Stimulated activated CD4-positive, alpha-beta T cell treated with anti-CD3 and anti-CD28 coated beads, Interleukin-15, amount 100 ng/mL, for 48 hours (primary cell): ENCODE measurements at places on chromosomes 5 and 9.

GRCh38 chr9:133224762-133225161 is 15.7 kb upstream of the OBP2B start:
- no peak for DNase-seq

- DNase-seq, result no peak
Observed at GRCh38 chr5:150321784-150322183, 19.1 kb upstream of the ARSI start.

DNA sequence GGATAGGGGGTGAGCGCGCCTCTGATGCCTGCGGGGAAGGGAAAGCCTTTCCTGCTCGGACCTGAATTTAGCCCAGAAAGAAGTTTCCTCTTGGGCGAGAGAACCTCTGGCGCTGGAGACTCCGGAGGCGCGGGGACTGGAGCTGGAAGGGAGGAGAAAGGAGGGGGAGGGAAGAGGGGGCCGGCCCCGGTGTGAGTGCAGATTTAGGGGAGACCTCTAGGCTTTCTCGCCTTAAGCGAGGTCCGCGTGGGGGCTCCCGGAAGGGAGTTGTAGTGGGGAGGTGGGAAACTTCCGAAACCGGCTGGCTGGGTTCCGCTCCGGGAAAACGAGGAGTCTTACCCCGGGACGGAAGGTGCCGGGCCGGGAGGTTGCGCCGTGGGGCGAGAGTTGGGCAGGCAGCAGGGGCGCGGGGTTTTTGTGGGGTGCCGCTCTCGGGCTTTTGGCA is 1.3 kb downstream of the PCSK5 start:
- no peak for DNase-seq

- no peak for DNase-seq
Observed at GRCh38 chr5:140118302-140118936, 4.5 kb downstream of the PURA start.

- no peak for DNase-seq
Observed at GRCh38 chr5:1006656-1007071, 1.9 kb upstream of the NKD2 start.

DNA sequence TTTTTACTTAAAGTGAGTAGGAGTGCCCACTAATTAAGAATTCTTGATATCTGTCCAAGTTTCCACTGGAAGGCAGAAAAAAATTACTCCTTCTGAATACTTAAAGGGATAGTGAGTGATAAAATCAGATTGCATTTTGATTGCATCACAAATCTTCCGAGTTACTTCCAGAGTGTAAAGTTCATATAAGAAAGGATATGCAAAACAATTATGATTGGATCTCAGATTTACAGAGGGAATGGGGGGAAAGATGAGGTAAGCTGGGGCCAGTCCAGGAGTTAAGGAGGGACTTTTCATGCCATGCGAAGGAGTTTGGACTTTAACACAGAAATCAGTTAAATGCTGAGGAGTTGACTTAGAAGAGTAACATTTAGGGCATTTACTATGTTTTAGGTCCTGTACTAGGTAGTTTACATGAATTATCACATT is 9.3 kb upstream of the RNF145 start:
- no peak for DNase-seq

DNA sequence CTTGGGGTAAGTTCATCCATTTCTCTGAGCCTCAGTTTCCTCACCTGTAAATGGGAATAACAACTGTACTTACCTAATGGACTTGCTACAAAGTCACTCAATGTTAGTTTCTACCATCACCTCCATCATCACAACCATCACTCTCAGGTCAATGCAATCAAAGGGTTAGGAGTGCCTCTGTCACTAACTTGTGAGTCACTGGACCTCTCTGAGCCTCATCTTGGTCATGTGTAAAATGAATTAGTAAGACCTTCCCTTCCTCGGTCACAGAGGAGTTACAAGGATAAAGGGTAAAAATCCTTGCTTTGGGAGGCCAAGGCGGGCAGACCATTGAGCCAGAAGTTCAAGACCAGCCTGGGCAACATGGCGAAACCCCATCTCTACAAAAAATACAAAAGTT is 12.8 kb downstream of the FABP6 start:
- DNase-seq, result no peak

DNA sequence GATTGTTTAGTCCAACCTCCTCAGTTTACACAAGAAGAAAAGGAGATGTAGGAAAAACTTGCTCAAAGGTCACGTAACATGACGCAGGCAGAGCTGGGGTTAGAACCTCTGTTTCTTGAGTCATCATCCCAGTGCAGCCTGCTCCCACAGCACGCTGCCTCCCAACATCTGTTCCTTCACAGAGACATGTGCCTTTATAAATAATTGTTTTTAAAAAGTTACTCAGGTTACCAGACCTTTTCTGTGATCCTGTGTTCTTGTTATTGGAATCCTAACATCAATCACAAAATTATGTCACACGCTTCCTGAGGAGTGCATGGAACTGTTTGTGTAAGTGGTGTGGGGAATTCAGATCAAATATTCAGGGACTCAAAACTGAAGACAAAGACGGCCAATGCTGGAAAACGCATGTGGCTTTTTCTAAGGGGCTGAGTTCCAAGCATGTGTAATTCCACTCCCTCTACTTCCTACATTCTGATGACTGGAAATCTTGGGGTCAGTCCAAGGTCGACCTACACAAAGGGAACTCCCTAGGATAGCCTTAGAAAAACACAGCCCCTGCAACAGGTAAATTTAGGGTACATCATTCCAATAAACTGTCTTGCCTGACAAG is 184.3 kb downstream of the TSSK1B start:
- no peak for DNase-seq

DNA sequence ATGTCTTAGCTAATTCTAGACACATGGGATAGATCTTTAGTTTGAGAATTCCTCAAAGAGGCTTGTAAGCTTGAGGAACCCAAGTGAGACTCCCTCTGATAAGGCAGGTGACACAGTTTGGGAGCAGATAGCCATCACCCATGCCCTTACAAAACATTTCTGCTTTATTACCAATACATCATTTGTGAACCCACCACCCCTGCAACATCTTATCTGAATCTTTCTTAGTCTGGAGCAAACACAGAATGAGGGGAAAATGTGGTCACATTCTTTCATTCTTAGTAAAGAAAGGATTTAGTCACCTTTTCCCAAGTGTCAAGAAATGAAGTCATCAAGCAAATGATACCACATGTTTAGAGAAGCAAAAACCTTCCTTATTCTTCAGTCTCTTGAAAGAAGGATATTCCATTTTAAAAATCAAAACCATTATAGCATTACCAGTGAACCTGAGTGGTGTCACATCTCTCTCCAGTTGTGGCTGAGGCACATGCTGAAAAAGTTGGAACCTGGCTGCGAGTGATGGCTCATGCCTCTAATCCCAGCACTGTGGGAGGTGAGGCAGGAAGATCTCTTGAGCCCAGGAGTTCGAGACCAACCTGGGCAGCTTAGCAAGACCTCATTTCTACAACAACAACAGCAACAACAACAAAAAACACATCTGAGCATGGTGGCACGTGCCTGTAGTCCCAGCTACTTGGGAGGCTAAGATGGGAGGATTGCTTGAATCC is 65.9 kb downstream of the PRKACG start:
- no peak for DNase-seq

- DNase-seq, result no peak
Observed at GRCh38 chr9:116087246-116087645, 66.3 kb upstream of the PAPPA start.

DNA sequence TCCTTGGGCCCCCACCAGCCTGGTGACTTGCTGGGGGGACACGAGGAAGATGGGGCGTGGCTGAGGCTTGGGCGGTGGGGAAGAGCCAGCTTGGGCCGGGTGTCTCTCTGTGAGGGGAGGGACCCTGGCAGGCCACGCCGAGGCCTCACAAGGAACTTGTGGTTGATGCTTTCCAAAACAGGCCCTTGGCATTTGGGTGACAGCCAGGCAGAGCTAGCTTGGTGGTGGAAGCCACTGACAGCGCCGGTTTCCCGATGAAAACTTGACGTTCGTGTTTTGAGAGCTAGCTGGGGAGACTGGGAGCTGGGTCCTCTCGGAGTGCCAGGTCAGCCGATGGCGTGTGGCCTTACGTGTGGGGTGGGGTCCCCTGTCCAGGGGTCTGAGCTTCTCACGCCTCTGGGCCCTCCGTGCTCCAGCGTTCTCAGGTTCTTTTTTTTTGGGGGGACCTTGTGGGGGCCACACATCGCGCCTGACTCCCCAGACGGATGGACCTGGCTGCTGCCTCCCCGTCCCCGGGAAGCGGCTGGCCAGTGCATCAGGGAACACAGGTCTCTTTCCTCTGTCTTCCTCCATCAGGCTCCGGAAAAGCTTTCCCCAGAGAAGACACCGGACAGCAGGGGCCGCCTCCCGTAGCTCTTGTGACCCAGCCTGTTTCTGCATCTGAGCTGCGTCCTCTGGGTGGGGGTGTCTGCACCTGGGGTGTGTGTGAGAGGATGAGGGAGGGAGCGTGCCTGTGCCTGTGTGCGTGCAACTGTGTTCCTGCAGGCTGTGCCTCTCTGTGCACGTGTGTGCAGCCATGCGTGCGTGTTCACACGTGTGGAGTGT is 129.3 kb upstream of the LPCAT1 start:
- DNase-seq, result no peak

DNA sequence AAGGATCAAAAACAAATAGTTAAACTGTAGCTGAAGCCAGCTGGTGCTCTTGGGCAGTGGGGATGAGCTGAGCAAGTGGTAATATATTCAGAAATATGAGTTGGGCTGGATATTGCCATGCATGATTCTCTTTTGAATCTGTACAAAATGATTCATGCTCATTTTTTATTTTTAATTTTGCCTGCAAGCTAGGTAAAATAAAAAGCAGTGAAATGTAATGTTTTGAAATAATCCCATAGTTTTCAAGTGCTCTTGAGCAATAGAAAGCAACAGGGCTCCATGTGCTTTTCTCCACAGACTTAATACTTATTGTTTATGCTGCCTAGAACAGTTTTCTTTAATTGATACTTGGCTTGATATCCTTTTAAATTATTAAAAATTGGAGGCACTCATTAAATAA is 489.3 kb downstream of the TLE4 start:
- DNase-seq, result no peak

- DNase-seq, result no peak
Observed at GRCh38 chr9:120387257-120388002, 192.5 kb downstream of the CDK5RAP2 start.

DNA sequence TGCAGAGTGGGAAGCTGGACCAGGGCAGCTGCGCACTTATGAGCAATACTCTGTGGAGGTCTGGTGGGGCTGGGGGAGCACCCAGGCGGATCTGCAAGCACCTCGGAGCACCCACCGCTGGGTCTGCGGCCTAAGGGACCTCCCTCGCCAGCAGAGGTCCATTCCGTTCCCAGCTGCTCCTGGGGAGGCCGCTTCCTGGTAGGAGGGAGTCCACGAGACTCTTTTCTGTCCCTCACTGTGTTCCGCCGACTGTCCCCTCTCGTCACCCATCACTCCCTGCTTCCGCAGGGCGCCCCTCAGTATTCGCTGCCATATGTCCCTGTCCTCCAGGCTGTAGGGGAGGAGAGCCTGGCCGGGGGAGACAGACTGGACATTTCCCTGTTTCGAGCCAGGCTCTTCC is 45.5 kb downstream of the NDST1 start:
- no peak for DNase-seq

DNA sequence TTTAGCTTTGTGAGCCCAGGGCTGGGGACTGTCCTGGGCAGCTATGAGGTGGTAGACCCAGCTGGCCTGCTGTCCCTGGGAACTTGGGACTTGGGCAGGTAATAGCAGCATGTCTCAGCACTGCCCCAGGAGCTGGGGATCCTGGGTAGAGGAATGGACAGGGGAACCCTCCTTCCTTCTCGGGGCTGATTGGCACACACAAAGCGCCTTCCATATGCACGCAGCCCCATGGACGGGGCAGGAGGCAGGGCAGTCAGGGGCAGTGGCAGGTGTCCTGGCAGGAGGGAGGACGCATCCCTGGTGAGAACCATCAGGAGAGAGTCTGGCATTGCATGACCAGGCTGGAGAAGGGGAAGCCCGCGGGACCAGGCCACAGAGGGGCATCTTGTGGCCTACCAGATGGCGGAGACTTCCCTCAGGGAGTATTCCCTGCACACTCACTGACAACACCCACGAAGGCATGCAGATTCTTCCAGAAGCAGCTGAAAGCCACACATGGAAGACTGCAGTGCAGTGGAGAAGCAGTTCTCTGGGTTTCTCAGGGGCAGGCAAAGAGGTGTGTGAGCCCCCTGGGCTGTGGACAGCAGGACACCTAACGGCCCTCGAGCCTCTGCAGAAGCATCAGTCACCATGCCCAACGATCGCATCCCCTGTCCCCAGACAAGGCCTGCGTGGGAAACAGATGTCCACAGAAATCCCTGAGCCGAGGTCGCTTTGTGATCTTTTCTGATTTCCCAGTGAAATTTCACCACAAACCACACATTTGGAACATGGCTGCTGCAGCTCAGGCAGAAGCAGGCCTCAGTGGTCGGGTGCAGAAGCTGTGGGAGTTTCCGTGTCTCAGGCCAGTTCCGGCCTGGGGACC is 7.0 kb upstream of the NKD2 start:
- no peak for DNase-seq

DNA sequence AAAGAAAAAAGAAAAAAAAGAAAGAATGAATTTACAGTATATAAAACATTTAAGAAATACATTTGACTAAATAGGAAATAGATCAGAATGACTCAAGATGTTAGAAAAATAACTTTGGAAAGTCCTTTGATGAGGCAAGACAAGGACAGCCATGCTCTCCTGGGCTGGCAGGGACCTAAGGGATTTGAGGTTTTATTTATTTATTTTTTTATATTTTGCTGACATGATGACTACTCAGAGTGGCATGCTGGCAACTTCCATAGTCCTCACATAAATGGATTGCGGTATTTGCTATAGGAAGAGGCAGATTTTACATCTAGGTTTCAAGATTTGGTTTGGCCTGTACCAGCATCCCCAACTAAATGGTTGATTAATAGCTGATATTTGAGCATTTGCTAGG is 17.7 kb downstream of the SLC28A3 start:
- DNase-seq, result no peak

GRCh38 chr9:134632329-134632728 is 9.3 kb upstream of the COL5A1 start:
- DNase-seq, result no peak

DNA sequence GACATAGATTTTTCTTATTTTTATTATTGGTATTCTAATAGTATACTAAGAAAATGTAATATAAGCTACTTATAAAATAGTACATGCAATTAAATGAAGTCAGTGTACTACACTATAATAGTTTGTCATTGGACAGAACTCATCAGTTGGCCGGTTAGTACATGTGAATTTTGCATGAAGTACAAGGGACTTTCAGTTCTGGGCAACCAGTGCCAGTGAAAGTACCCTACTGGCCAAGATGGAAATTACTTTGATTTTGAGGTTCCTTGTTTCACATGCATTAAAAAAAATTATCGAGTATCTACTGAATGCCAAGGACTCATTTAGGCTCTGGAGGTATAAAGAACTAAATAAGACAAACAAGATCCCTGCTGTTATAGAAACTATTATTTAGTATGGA is 213.4 kb upstream of the ELL2 start:
- no peak for DNase-seq

DNA sequence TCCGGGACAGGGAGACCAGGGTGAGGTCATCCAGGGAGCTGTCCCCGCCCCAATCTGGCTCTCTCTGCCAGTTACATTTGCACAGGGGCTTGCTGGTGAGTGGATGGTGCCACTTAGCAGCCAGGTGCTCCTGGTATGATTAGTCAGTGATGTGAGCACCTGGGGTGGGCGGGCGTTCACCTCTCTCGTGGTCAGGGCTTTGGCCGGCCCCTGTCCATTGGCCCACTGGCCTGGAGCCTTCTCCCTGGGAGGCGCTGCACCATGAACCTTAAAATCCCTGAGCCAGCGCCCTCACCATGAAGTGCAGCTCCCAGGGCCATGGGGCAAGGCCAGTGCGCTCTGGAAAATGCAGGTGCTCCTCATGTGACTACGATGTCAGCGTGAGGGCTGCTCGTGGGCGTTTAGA is 2.0 kb downstream of the NKD2 start:
- DNase-seq, result no peak
